ENCODE measurements at places on chromosomes 7 and 10.

- peaks cover 40% of the 10 kb centered on the region for H3K27me3 ChIP-seq
- H3K4me3 ChIP-seq, result no peak overlapping the region
- no peak overlapping the region for H3K27ac ChIP-seq
- peaks cover 13% of the 10 kb centered on the region for H3K4me1 ChIP-seq
Measured at GRCh38 chr10:117477961-117478670, 64.4 kb upstream of the EMX2 start.

GRCh38 chr10:33370434-33370930 lies 36.0 kb upstream of the NRP1 start:
- peaks cover 6% of the 10 kb centered on the region for H3K27me3 ChIP-seq
- DNase-seq, result no peak
- H3K27ac ChIP-seq, result no peak overlapping the region
- no peaks in the 10 kb centered on the region for H3K4me1 ChIP-seq

GRCh38 chr10:77661100-77661499 lies 23.5 kb upstream of the KCNMA1 start:
- H3K27me3 ChIP-seq, result peaks cover 24% of the 10 kb centered on the region
- peaks cover 54% of the 10 kb centered on the region for H3K4me1 ChIP-seq
- no peak overlapping the region for H3K4me3 ChIP-seq
- H3K36me3 ChIP-seq, result peaks cover 5% of the 10 kb centered on the region

DNA sequence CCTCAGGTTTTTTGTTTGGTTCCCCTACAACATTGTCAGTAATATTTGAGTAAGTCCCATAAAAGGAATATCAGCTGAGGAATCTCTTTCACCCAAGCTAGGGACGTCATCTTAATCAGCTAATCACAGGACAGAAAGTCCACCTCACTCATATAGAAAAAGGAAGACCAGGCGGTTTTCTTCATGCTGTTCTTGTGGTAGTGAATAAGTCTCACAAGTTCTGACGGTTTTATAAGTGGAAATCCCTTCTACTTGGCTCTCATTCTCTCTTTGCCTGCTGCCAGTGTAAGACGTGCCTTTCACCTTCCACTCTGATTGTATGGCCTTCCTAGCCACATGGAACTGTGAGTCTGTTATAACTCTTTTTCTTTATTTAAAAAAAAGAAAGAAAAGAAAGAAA lies 308.1 kb upstream of the PFKP start:
- no peak overlapping the region for H3K4me3 ChIP-seq
- DNase-seq, result no peak
- peaks cover 5% of the 10 kb centered on the region for H3K4me1 ChIP-seq
- peaks cover 16% of the 10 kb centered on the region for H3K27me3 ChIP-seq
- no peak overlapping the region for H3K27ac ChIP-seq

- no peak for DNase-seq
- H3K27me3 ChIP-seq, result no peaks in the 10 kb centered on the region
- no peak overlapping the region for H3K4me3 ChIP-seq
- H3K36me3 ChIP-seq, result peaks cover 57% of the 10 kb centered on the region
- H3K27ac ChIP-seq, result peak overlapping the region; percentile 71
- peaks cover 10% of the 10 kb centered on the region for H3K4me1 ChIP-seq
Measured at GRCh38 chr7:148807436-148807835, 76.7 kb downstream of the EZH2 start.

DNA sequence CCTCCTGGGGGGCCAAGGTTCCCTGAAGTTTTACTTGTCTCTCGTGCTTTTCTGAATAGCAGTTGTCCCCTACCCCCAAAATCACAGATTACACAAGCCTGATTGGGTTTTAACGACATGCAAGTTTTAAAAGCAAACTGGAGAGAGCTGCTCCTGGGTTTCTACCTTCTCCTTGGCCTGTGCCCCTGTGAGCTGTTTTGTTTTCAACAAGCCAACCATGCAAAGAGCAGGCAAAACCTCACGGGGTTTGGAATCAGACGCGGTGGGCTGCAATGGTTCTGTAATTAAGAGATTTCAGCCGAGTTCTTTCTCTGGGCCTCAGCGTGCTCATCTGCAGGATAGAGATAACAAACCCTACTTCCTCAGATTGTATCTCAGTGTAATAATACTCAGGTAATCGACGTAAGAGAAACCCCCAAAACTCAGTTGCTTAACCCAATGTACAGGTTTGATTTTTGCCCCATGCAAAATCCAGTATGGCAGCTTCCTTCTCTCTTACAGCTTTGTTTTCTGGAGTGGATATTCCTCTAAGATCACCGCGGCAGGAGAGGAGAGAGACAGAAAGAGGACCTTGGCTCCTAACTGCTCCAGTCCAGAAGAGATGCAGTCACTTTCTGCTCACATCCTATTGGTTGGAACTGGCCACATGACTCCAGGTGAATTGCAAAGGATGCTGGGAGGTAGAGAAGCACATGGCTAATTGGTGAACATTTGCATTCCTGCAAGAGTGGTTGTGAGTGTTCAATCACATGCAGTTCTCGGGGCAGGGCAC lies 42.0 kb downstream of the MYL10 start:
- peaks cover 53% of the 10 kb centered on the region for H3K4me1 ChIP-seq
- peaks cover 13% of the 10 kb centered on the region for H3K27me3 ChIP-seq
- no peaks in the 10 kb centered on the region for H3K36me3 ChIP-seq

GRCh38 chr10:6877336-6877721 lies 297.3 kb upstream of the PRKCQ start:
- peak overlapping the region; percentile 14 for H3K4me3 ChIP-seq
- peak; percentile 44 for DNase-seq
- H3K27me3 ChIP-seq, result peaks cover 14% of the 10 kb centered on the region
- peaks cover 49% of the 10 kb centered on the region for H3K4me1 ChIP-seq

- H3K4me3 ChIP-seq, result no peak overlapping the region
- no peaks in the 10 kb centered on the region for H3K4me1 ChIP-seq
- H3K36me3 ChIP-seq, result no peaks in the 10 kb centered on the region
- peaks cover 8% of the 10 kb centered on the region for H3K27me3 ChIP-seq
- DNase-seq, result no peak
- no peak overlapping the region for H3K27ac ChIP-seq
Measured at GRCh38 chr7:97090761-97091353, 26.6 kb upstream of the SDHAF3 start.

DNA sequence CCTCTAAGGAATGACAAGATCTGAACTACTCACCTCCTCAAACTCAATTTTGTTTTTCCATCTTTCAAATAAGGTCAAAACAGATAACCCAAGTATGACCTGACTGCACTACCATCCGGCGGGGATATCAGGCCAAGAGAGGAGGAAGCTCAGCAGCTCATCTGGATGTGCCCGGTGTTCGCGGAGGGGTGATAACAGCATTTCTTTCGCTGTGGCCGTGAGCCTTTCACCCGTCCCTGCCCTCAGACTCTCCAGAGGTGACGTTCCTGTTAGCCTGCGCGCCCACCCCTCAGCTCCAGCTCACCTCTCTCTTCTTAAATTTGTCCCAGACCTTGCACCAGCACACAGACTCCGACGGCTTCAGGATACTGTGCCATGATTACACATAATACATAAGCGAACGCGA lies 526 bp downstream of the ZNF248 start:
- no peaks in the 10 kb centered on the region for H3K27me3 ChIP-seq
- peak overlapping the region; percentile 95 for H3K4me3 ChIP-seq
- peak overlapping the region; percentile 85 for H3K27ac ChIP-seq
- DNase-seq, result no peak

DNA sequence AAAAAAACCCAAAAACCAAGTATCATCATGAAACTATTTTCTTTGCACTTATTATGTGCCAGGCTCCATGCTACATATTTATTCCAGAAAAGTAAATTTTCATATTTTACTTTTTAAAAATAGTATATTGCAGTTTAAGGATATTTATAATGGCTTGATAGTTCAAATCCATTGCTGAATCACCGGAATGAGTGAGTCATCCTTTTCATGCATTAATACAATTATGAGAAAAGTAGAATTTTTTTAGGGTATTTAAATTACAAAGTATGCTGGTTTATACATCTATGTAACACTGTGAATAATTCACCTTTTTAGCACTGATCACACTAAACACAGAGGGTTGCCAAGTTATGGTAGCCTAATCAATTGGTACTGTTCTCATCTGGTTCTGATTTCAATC lies 54.3 kb downstream of the SLC16A9 start:
- no peak overlapping the region for H3K27ac ChIP-seq
- no peak for DNase-seq
- peaks cover 33% of the 10 kb centered on the region for H3K36me3 ChIP-seq
- H3K27me3 ChIP-seq, result peaks cover 2% of the 10 kb centered on the region
- no peak overlapping the region for H3K4me3 ChIP-seq
- H3K4me1 ChIP-seq, result no peaks in the 10 kb centered on the region

GRCh38 chr10:132299371-132300336 lies 8.1 kb downstream of the STK32C start:
- peaks cover 51% of the 10 kb centered on the region for H3K27me3 ChIP-seq
- no peak overlapping the region for H3K27ac ChIP-seq
- H3K4me3 ChIP-seq, result no peak overlapping the region

DNA sequence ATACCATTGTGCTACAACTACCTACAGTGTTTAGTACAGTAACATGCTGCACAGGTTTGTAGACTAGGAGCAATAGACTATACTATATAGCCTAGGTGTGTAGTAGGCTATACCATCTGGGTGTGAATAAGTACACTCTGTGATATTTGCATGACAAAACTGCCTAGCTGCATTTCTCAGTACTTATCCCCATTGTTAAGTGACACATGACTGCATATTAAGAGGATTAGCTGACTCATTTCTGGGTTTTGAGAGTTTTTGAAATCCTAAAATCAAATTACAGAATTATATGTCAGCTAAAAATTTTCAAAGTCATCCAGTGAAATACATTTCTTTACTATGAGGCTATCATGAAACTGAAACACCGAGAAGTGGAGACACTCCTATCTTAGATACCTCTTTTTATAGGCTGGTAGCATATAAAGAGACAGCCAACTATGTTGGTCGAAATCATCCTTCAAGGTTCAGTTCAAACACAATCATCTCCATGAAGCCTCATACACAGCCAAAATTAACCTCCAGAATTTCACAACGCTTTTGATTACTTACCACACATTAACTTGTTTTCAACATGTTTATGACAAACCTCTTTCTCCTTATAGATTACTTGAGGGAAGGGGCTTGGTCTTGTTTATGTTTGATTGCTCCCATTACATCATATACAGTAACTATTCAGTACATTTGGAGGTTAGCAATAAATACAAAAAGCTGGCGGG lies 89.8 kb upstream of the ANK3 start:
- no peak overlapping the region for H3K4me3 ChIP-seq
- H3K27ac ChIP-seq, result no peak overlapping the region
- H3K4me1 ChIP-seq, result no peaks in the 10 kb centered on the region

DNA sequence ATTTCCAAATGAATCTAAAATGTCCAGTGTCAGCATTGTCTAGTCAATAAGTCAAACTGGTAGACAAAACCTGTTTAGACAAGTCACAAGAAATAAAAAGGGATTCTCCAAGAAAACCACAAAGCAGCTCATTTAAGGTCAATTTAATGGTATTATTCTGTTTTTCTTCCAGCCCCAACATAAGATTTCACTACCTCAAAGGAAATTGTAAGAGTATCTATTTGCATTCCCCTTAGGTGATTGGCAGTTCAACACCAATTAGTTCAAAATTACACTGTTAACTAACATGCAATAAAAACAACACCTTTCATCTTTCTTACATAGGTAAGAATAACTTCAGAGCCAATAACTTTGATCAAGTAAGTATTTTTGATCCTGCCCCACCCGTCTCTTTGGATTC lies 106.3 kb downstream of the RNF32 start:
- H3K27me3 ChIP-seq, result no peaks in the 10 kb centered on the region
- H3K4me3 ChIP-seq, result no peak overlapping the region
- H3K4me1 ChIP-seq, result no peaks in the 10 kb centered on the region
- H3K27ac ChIP-seq, result no peak overlapping the region
- DNase-seq, result no peak

DNA sequence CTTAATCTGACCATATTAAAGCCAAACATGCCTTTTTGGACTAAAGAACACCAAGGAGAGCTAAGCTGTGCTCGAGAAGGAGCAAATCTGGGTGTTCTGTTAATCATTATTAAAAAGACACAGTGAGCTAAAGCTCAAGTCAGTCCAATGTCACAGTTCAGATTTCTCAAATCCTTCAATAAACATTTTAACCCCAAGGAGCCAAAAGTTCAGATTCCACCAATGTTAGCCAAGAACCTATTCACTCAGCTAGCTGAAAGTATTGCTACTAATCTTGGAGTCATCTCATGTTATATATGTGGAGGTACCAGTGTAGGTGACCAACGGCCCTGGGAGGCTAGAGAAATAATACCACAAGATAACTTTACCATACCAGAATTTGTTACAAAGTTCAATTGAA lies 14.5 kb upstream of the ZNF33B start:
- DNase-seq, result no peak
- H3K27ac ChIP-seq, result no peak overlapping the region
- no peaks in the 10 kb centered on the region for H3K36me3 ChIP-seq

DNA sequence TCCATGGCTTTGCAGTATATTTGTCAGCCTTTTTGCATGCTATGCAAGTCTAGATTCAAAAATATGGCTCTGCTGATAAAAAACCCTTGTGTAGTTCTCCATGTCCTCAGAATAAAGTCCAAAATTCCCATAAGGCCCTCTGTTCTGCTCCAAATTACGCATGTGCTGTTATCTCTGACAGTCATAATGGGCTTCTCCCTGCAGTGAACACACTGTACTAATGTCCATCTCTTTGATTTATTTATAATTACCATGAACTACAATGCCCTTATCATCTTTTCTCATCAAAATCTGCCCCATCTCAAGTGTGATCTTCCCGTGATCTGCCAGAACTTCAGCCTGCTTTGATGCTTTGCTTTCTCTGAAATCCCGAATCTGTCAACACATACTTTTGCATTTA lies 87.7 kb downstream of the TSPAN12 start:
- DNase-seq, result no peak
- H3K27ac ChIP-seq, result no peak overlapping the region
- H3K4me3 ChIP-seq, result no peak overlapping the region
- peaks cover 5% of the 10 kb centered on the region for H3K27me3 ChIP-seq
- H3K4me1 ChIP-seq, result peaks cover 4% of the 10 kb centered on the region

DNA sequence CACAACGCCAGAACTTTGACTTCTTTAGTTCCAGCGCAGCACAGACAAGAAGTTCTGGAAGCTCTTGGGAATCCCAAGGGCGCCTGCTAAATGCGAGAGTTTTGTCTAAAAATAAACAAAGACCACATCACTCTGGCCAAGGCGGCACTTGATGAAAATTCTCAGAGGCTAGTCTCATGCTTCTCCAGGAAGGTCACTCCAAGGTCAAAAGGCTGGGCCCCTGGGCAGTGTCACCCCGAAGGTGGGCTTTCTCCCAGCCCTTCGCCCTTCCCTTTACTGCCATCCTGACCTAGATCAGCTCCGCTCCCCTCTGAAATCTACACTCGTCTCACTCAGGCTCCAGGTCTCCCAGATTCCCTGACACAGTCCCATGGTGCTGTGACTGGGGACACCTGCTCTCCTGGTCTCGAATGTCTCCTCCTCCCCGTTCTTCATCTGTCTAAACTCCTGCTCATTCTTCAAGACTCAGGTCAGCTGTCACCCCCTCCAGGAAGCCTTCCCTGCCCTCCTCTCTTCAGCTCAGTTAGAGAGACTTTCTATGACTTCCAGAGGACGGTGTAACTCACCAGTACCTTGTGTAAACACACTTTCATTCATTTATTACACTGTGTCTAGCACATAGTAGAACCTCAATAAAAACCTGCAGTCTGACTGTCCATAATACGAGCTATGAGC lies 10.5 kb downstream of the FAM53B start:
- H3K27me3 ChIP-seq, result peaks cover 9% of the 10 kb centered on the region
- no peak for DNase-seq
- peak overlapping the region; percentile 93 for H3K27ac ChIP-seq
- peaks cover 74% of the 10 kb centered on the region for H3K4me1 ChIP-seq
